ENCODE measurements at places on chromosomes 2 and 18. TPM values are rescaled to one million over a fixed set of nuclear protein-coding genes. Genes with fewer than 3 reads are reported as not detected.

The HRH4 gene
- total RNA-seq, result not detected

The UGT1A10 gene
- total RNA-seq, result not detected

The AMER3 gene
- total RNA-seq, result not detected

The IL1RL2 gene
- total RNA-seq, result not detected

The TGOLN2 gene
- total RNA-seq, result 16.9 TPM

The STPG4 gene
- total RNA-seq, result not detected

The FZD7 gene
- 18.5 TPM for total RNA-seq

The OR6B2 gene
- total RNA-seq, result not detected

The IL36RN gene
- not detected for total RNA-seq

The PPP1R1C gene
- total RNA-seq, result not detected

The SANBR gene
- 11.9 TPM for total RNA-seq

The PLCL1 gene
- total RNA-seq, result not detected
